ENCODE measurements at places on chromosomes 3 and 15.

DNA sequence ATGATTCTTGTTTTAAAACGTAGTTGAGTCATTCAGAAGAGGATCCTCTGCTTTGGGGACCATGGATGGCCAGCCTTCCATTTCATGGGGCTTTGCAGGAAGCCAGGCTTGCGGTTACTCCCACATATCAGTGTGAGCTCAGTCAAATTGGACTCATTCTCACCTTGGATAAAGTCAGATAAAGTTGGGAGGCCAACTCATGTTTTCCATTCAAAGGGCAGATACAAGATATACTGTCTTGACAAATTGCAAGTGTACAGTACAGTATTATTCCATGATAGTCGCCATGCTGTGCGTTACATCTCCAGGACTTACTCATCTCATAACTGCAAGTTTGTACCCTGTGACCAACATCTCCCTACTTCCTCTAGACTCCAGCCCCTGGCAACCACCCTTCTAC lies 25.5 kb upstream of the B3GNT5 start:
- DNase-seq = no peak

- DNase-seq = no peak
Measured at GRCh38 chr15:69804786-69805185, 292.9 kb downstream of the TLE3 start.

DNA sequence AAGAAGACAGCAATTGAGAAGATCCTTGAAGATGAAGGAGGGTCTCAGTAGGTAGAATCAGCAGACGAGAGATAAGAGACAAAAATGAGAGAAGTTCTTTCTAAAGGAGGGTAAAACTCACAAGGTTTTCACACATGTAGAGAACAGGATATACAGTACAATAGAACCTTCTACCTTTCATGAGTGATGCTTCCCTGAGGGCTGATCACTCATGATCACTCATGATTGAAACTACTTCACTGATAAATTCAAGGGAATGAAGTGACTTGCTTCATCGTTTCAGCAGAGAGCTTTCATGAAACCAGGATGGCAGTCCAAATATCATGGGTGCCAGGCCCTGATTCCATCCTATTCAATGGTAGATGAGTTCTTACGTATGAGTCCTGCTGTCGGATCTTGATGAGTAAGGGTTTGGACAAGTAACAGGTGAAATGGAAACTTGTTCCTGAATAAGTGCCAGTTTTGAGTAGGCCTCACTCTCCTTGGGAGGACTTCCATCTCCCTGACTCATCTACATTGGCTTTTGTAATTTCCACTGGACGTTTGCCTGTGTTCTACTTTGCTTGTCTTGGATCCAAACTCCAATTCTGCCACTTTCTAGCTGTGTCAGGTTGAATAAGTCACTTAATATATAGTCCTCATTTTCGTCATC lies 9.6 kb upstream of the CLDN16 start:
- DNase-seq = no peak

DNA sequence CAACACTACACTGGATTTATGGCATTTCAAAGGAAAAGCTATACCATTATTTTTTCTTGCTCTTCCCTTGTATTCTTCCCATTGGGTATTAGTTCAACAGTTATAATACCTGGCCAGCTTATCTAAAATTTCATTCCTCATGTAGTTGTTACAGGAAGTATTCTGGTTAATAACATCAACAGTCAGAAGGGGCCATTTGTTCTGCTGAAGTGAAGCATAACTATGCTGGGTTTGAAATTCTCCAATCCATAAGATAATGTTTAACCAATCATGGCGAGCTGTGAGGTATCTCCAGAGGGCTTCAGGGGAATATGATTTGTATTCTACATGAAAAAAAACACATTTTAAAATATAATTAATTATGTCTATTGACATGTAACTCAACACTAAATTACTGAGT lies 43.4 kb downstream of the SPG11 start:
- no peak for DNase-seq

- no peak for DNase-seq
Measured at GRCh38 chr15:73440571-73440970, 2.4 kb upstream of the REC114 start.

- no peak for DNase-seq
Measured at GRCh38 chr15:87492321-87492720, 764.2 kb downstream of the NTRK3 start.

GRCh38 chr15:24269166-24269571 lies 406.4 kb upstream of the NPAP1 start:
- no peak for DNase-seq

DNA sequence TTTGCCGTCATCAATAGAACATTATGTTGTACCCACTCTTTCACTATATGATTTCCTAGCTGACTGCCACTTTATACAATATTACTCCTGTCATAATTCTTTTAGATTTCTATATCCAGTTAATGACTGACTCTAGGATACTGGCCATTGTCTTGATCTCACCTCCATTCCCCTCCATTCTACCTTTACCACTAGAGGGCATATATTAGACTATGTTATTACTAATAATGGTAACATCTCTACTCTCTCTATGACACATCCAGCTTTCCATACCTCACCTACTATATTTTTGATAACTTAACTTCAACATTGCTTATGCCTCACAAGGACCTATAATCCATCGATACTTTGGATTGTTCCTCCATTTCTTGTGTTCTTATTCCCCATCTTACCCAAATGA lies 31.4 kb upstream of the POU1F1 start:
- no peak for DNase-seq

DNA sequence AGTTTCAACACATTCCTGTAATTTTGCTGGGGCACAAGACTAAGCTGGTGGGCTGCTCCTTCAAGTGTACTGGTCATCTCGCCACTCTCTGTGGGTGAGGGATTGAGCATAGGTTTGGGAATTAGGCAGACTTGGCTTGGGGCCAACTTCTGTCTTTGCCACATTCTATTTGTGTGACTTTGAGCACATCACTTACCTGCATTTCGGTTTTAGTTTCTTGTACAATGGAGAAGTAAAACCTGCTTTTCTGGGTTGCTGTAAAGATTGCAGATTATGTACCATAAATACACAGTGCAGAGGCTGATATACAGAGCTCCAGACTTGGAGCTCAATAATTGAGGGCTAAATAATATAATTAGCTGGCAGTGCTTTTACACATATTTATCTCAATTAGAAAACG lies 162.1 kb downstream of the C3orf38 start:
- no peak for DNase-seq

DNA sequence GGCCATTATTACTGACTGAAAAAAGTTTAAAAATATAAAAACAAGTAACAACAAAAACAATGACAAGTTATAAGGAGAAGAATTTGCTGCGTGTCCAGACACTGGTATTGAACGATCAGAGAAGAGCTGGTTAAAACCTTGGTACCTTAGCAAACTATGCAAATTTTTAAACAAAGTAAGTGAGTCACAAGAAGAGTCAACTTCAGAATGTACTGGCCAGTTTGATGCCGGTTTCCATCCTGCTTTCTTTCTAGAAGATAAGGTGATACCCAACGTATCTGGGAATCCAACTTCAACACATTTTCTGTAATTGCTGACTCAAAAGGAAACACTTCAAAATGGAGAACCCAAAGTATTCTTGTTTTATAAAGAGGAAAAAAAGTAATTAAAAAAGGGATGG lies 49.8 kb downstream of the RUBCN start:
- DNase-seq = no peak

GRCh38 chr3:105747060-105747541 lies 121.7 kb downstream of the CBLB start:
- DNase-seq = no peak

- no peak for DNase-seq
Measured at GRCh38 chr3:22475665-22476240, 724.7 kb upstream of the ZNF385D start.

GRCh38 chr3:9349321-9350117 lies 13.3 kb upstream of the THUMPD3 start:
- DNase-seq = no peak

Measured in Right ventricle myocardium inferior (tissue), 1 donor.